ENCODE measurements at places on chromosomes 2 and 18.

DNA sequence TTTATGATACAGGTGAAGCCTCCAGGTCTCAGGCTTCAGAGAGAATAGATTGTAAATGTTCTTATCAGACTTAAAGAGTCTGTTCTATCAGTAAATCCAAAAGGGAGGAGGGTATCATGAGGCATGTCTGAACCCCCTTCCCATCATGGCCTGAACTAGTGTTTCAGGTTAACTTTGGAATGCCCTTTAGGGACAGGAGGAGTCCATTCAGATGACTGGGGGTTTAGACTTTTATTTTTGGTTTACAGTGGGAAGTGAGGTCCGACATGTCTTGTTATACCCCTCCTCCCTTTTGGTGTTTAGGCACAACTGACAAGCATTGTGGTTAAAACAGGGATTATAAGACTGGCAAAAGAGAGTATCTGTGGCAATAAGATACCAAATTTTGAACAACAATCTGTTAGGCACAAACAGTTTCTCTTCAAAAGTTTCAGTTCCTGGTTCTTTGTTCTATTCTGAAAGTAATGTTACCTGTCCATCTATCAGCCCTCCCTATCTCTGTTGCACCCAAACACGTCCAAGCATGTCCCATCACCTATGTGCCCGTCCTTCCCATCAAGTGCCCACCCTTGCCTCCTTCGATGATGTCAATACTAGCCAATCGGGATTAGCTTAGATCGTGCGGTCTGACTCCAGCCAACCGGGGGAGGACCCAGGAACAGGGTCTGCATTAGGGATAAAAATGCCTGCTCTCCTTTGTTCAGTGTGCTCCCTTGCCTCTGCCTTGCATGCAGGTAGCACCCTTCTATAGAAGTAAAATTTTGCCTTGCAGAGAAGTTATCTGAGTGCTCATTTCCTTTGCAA lies 16.4 kb downstream of the TCF23 start:
- no peak for DNase-seq

GRCh38 chr2:222295368-222296062 lies 3.3 kb downstream of the PAX3 start:
- no peak for DNase-seq

DNA sequence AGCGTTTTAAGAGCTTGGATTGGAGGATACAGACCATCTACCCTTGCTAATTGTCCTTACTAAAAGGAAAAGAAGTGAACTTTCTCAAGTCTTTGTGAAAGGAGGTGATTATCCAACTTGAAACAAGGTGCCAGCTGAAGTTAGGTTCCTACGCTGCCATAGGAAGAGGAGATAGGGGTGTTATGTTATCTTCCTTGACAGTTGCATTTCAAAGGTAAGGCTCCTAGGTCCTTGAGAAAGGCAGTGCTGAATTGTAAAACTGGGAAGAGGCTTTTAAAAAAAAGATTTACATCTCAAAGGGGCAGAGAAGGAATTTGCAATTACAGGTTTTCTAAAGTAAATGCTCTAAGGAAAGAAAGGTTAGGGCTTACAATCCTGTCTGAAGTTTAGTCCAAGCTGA lies 810.2 kb upstream of the LRATD1 start:
- no peak for DNase-seq

DNA sequence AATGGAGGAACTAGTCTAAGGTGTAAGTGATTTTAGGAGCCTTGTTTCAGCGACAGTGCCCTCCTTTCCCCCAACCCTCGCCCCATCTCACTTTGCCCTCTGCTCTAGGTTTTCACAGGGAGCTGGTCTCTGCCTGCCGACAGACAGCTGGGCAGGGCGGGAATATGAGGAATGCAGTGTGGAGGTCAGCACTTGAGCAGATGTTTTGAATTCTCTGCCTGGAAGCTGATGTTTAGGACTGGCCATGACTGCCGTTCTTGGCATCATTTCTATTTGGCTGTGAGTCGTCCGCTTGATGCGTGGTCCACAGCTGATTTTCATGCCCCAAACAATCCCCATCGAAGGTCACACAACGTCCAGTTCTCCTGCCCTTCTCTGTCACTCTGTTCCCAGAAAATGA lies 55.1 kb upstream of the SIX3 start:
- no peak for DNase-seq

DNA sequence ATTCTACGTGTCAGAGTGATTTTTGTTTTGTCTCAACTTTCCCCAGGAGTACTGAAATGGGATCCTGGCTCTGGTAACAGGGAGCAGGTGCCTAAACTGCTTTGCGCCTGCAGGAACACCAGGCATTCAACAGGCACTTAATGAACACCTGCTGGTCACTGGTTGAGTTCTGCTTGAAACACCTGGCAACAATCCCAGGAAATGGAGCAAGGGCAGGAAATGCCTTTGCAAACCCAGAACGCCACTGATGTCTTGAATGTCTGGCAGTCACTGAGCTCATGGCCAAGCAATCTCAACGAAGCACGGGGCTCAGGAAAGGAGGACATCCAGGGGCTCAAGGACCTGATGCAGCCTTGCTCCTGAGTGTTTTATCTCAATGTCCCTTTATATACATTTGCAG lies 360.0 kb upstream of the RAB6C start:
- DNase-seq, result no peak

DNA sequence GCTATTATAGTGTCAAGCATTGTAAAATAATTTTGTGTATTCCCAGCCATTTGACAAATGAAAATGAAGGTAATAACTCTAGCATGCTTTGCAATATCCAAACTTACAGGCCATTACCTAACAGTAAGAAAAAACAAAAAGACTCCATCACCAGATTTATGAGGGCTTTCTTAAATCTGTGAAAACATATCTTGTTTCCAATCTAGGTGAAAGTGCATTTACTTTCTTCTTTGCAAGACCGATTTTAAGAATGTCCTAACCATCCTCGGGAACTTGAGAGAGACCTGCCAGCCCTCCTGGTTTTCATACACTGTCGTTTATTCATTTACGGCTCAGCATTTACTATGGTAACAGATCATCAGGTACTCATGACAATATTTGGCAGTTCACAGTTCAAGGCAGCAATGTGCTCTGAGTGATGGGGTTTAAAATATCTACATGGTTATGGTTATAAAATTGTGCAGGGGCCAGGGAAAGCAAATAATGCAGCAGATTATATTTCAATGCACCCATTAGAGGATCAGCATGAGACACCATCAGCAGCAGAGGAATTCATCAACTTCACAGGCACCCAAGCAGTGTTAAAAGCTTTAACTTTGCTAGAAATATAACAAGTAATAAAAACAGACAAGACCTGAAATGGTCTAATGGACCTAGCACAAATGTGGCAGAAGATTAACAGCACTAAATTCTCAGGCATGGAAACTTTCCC lies 34.4 kb upstream of the PARD3B start:
- no peak for DNase-seq

DNA sequence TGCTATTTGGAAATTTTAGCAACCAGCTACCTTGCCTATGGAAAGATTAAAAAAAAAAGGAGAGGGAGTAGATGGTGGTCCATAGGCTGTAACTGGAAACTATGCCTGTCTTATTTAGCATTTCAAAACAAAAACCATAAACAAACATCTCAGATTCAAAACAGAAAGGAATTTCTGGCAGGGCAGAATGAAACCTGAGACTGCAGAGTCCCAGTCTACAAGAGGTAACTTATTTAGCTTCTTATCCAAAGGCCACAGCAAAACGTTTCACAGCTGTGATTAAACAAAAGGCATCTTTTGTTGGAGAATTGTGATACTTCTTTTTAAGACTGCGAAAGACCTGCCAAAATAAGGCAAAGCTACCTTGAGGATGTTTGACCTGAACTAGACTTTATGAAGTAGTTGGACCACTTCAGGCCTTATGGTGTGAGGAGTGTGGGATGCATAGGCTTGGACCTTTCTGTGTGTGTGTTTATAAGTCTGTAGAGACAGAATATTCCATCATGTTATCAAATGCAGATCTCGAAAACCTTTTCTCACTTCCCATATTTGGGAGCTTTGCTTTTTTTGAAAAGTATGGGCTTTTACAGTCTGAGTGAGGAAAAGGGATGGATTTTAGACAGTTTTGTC lies 11.0 kb downstream of the CRIM1 start:
- DNase-seq, result no peak

- DNase-seq, result no peak
Measured at GRCh38 chr2:9405636-9406035, 17.7 kb downstream of the ITGB1BP1 start.

DNA sequence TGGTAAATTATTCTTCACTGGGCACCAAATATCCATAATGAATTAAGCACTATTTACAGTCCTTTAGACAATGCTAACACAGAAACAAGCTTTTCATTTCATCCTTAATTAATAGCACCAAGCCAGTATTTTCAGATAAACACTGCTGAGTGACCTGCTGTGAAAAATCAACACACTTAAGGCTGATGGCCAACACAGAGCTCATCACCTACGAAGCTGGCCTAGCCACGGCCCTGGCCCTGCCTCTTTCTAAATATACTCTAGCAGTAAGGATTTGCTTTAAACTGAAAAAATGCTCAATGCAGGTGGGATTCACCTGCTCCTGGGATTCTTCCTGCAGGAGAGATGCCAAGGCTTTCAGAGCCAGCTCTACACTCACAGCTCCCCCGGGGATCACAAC lies 18.4 kb downstream of the CYB5A start:
- DNase-seq, result no peak

- no peak for DNase-seq
Measured at GRCh38 chr2:135186054-135186453, 134.0 kb downstream of the RAB3GAP1 start.

DNA sequence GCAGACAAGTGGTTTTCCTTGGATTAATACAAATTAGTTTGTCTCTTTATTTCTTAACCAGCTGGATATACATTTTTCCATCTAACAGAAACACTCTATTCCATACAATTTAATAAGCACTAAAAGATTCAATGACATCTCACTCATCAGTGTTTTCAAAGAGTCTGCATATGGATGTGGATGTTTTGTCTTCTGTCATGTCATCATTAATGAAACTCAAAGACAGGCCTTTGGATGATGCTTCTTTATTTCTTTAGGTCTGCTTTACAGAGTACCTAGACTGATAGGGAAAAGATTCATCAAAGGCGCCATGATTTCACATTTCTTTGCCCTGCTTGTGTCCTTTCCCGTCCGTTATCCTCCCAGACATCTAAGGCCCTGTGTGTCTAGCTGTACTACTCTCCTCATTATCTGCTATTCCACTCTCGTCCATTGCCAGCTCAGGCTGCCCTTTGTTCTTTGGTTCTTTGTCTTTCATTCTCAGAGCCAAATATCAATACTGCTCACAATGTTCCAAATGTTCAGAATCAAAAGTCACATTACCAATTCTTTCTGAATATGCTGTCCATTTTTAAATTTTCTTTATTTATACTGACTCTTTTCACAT lies 232.3 kb upstream of the CHAC2 start:
- no peak for DNase-seq

DNA sequence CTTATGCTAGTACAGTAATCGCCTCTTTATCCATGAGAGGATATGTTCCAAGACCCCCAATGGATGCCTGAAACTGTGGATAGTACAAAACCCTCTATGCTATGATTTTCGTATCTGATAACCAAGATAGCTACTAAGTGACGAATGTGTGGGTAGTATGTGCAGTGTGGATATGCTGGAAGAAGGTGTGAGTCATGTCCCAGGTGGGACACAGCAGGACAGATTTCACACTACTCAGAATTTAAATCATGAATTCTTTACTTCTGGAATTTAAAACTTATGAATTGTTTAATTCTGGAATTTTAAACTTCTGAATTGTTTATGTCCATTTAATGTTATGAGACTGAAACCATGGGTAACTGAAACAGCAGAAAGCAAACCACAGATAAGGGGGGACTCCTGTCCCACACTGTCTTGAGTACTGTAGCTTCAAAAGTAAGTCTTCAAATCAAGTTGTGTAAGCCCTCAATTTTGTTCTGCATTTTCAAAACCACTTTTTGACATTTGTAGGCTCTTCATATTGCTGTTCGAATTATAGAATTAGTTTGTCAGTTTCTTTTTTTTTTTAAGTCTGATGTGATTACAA lies 116.0 kb downstream of the LTBP1 start:
- no peak for DNase-seq

DNA sequence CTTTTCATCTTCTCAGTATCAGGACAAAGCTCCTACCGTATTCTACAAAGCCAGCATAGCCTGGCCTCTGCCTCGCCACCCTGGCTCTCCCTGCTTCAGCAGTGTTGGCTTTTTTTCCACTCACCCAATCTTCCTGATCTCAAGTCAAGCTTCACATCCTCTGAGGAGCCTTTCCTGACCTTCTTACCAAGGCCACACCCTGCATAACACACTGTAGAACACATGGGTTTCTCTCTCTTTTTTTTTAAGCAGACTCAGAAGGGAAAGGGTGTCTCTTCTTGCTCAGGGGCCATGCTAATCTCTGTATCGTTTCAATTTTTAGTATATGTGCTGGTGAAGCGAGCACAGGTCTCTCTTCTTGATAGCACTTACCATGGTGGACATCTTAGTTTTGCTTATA lies 15.2 kb downstream of the FBXO36 start:
- no peak for DNase-seq

DNA sequence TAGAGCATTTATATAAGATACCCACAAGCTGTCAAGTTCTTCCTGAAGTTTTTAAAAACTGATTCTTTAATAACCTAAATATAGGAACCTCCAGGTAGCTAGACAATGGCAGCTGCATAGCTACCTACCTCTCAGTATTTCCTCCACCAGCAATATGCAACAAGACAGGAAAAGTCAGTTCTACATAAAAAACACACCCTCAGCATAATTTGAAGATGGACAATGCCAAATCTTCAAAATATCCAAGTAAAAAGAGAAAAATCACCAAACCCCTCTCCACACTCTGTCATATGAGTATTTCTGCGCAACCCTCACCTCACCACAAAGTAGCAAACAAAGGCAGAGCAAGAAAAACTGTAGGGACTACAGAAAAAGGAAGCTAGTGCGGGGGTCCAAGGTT lies 51.4 kb downstream of the GTF3C3 start:
- no peak for DNase-seq
